ENCODE measurements at places on chromosomes 3 and 15.
A peak's percentile ranks its signal among the peaks of the same experiment; 100 is the strongest.

GRCh38 chr15:100973351-100974111 lies 54.4 kb downstream of the LRRK1 start:
- no peak for DNase-seq

DNA sequence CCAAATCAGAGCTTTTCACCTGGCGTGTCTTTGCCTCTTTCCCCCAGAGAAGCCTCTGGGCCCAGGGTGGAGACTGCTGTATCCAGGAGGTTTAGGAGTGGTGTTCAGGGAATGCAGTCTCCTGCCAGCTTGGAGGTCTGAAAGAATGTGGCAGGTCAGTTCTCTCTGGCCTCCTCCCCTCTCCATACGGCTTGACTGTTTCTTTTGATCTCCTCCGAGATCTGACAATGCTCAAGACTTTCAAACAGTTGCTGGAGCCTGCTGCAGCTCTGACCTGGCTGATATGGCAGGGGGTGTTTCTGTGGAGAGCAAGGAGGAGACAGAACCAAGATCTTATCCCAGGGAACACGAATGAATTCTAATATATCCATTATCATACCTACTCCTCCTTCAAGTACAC lies 24.7 kb upstream of the TM4SF4 start:
- no peak for DNase-seq

DNA sequence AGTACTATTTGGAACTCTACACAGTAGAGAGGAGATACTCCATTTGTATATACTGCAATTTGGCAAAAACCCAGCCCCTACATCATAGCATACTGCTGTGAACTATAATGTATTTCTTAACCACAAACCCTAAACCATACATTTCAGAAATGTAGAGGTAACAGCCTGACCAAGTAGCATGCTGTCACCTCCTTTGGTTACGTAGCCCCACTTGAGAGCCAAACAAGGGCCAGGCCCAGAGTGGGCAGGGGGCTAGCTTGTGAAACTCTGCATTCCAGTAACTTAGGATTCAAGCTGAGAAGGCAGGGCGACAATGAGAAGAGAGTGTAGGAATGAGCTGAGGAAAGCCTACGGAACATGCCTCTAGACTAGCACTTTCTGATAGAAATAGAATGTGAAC lies 135.8 kb downstream of the GREM1 start:
- no peak for DNase-seq

- DNase-seq = no peak
Observed at GRCh38 chr3:17632401-17633100, 109.9 kb downstream of the TBC1D5 start.

GRCh38 chr3:46113608-46114007 lies 86.3 kb upstream of the XCR1 start:
- DNase-seq = no peak

- DNase-seq = peak; percentile 12
Observed at GRCh38 chr15:77418966-77419835, 703 bp downstream of the PEAK1 start.

DNA sequence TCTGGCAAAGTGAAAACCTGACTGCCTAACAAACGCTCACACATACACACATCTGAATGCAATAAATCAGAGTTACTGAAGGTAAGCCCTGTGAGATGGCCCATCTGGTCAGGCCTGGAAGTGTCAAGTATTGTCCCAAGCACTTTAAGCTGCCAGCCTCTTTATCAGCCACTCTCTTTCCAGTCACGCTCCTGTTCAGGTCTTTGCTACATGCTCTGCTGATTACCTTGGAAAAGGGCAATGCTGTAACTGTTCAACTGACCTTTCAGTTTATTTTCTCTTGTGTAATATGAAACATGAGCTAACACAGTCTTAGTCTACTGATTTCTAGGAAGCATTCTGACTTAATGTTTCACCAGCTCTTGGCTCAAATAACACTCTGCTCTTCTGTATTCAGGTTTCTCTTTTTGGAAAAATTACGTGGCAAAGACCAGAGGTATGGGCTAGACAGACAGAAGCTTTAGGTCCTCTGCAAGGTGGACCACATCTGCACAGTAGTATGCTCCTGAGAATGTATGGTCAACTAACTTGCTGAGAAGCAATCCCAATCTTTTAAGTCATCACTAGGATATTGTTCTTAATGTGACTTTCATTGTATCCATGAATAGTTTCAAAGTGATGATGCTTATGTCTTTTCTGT lies 44.5 kb downstream of the GBE1 start:
- no peak for DNase-seq

GRCh38 chr15:89192766-89193165 lies 28.6 kb downstream of the RLBP1 start:
- DNase-seq = no peak

- no peak for DNase-seq
Observed at GRCh38 chr3:126913524-126913923, 69.4 kb upstream of the PLXNA1 start.

GRCh38 chr15:100101426-100102089 lies 240.2 kb downstream of the ADAMTS17 start:
- no peak for DNase-seq

DNA sequence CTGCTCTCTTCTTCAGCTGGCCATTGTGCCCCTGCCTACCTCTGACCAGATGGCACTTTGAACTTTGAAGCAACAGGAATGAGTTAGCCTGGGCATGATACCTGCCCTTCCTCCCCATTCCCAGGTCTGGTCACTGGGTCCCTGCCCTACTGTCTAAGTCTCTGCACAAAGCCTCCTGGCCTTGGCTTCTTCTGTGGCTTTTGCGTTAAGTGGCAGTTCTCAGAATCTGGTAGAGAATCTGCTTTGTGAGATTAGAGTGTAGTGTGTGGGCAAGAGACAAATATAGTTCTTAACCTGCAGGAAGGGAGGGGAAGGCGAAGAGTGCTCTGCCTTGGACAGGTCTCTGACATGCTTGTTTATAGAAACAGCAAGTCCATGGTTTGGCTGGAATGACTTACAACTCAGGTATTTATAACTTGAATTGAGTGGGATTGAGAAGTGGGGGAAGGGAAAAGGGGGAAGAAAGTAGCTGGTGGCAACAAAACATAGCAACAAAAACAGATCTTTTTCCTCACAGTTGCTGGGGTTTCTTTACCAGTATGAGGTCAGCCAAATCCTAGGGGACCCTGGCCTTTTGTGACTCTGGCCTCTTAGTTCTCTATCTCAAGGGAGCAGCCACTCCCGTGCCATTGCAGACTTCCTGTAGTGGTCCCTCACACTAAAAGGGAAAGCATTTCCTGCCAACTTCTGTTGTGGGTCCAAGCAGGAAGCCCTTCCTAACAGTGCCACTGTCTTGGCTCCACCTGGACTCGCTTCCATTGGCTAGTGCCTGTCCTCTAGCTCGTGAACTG lies 16.7 kb downstream of the MAPKBP1 start:
- no peak for DNase-seq

DNA sequence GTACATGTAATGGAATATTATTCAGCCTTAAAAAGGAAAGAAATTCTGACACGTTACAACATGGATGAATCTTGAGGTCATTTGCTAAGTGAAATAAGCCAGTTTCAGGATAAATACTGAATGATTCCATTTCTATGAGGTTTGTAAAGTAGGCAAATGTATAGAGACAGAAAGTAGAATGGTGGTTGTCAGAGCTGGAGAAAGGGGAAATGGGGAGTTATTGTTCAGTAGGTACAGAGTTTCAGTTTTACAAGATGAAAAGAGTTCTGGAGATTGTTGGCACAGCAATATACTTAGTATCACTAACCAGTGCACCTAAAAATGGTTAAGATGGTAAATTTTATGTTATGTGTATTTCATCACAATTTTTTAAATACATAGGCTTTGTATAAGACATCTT lies 60.6 kb downstream of the USP8 start:
- no peak for DNase-seq

DNA sequence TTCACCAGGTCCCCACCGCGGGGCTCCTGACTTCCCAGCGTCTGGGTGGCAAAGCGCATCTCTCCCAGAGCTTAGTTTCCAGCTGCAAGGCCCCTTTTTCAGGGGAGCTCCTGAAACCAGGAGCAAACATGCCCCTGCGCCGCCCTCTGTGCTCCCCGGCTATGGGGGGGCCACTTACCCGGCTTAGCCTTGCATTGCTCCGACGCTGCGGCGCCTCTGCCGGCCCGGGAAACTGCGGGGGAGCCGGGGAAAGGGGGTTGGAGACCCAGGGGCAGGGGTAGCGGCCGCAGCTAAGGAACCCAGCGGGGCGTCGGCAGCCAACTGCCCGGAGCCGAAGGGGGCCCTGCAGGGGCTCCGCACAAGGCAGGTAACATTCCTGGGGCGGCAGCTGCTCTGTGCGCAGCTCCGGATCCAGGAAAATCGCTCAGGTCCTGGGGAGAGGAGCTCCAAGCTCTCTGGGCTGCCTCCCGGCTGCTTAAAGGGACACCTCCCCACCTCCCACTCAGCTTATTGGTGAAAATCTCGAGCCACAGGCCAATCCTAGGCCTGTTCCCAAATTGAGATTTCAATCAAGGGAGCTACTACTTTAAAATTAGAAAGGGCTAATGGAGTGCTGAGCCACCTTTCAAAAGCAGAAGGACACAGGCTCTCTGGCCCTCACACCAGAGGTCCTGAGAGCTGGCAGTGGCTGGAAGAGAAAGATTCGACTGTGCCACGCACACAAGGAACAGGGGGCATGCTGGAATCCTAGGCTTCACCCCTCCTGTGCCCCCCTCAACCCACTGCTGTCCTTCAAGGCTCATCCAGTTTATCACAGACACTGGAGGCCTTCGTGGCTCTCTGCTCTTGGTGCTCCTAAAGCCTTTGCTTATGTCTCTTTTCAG lies 42.7 kb upstream of the PRICKLE2 start:
- no peak for DNase-seq

GRCh38 chr3:130974201-130974600 lies 52.4 kb downstream of the ASTE1 start:
- no peak for DNase-seq

DNA sequence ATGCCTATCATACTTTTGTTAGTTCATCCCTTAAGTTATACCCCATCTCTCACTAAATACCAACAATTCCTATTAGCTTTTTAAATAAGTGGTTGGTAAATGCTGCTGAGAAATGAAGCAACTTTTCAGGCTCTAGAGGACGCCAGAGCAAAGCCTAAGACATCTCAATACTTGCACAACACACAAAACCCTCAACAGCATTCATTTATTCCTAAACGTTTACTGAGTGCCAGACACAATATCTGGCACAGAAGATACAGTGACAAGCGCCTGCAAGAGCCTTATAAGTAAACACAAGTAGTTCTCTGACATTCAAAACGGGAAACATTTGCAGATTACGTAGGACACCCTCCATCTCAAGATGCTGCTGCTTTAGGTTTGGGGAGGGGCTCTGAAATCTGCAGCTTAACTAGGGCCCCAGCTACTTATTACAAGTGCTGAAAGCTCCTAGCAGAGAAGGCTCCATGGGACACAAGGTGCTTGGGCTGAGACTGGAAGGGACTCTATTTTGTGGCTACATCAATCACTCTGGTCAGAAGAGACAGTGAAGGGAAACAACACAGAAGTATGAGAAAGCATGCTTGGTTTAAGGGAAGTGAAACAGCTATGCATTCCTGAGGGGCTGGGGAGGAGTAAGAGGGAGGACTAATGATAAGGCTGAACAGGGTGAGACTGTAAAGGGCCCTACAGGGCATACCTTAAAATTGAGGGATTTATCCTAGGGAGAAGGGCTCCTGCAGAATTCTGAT lies 311.3 kb downstream of the PLCL2 start:
- no peak for DNase-seq

DNA sequence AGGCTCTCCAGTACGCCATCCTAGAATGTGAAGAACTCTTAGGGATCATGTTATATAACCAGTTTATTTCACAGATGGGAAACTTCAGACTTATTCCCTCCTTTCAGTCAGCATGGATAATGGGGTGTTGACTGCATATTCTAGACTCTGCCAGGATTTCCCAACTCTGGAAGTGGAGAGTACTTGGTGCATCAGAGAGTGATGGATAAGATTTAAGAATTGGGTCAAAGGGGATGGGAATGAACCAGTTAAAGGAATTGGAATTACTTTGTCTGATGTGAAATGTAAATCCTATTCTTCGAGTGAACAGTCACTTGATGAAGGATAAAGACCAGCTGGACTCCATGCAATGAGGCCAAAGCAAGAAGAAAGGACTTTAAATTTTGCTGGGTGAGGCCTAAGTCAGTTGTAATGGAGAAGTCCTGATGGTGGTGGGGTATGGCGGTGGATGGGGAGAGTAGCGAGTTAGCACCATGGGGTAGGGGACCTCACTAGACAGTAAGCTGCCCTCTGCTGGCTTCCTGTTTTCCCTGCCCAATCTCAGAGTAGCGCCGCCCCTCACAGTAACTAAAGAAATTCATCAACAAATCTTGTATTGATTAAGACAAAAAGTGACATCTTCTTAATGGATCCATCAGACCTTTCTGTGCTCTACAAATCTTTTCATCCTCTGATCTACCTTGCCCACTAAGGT lies 7.3 kb upstream of the CACNA1D start:
- DNase-seq = no peak

DNA sequence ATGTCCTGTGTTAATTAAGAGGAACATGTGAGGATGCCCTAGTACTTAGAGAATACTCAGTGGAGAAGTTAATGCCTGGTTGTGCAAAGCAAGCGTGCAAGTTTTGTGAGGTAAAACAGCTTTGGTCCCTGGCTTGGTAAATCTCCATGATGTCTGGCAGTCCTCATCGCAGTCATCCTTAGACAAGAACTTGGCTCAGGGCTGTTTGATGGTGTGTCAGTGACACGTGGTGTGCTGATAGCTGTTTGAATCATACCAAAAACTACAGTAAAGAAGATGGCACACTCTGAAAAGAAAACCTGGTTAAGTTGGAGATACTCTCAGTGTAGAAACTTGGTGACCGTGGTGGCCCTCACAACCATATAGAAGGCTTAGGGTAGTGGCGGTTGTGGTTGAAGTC lies 361.7 kb downstream of the FEZF2 start:
- no peak for DNase-seq

- no peak for DNase-seq
Observed at GRCh38 chr15:101167411-101167752, 84.5 kb downstream of the CHSY1 start.

DNA sequence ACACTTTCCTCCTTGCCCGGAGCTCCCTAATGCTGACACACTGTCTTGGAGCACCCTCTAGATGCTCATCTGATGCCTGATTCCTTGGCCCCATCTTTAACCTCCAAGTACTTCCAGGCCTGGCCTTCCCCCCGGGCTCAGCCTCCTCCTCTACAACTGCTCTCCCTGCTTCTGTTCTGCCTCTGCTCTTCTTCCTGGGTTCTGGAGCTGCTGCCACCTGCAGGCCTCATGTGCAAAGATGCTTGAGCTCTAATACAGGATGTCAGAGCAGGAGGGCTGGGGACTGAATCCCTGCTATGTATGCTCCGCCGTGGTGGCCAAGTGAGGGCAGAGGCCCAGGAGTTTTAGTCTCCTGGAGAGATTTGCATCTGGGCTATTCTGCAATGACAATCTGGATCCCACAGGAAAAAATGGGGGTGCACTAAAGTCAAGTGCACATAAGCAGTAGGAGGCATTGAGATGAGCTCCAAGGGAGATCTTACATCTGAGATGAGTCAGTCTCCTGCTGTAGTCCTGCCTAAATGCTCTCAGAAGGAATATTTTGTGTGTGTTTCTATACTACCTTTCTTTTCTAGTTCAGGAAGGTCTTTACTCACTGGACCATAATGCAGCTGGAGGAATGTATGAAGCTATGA lies 296.3 kb downstream of the UACA start:
- peak; percentile 12 for DNase-seq

GRCh38 chr3:149726716-149727407 lies 25.4 kb downstream of the COMMD2 start:
- no peak for DNase-seq

- no peak for DNase-seq
Observed at GRCh38 chr3:78621061-78621716, 1146.6 kb downstream of the ROBO1 start.
